ENCODE measurements at places on chromosomes 7 and 10.

DNA sequence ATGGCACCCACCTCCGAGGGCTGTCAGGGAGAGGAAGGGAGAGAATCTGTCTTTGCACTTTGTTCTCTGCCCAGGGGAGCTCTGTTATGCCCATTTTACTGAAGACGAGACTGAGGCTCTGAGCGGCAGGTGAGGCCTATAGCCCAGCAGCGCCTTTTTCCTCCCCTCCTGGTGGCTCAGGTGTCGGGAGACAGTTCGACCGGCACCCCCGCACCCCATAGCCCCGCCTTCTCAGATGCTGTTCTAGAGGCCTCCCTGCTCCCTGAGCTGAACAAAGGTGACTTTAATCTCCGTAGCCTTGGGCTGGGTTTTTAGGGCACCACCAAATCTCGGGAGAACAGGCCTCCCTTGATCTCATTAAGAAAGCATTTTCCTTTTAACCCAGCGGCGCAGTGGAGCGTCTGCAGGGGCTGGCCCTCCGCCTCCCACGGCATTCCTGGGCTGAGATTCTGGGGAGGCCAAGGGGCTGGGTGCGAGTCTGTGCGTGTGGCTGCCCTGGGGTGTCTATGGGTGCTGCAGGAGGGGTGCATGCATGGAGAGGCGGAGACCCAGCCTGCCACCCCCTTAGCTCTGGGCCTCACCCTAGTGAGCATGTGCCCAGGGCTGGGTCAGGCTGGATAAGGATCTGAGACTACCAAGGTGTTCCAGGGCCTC is 3.3 kb downstream of the LFNG start:
- DNase-seq: no peak

GRCh38 chr10:30413996-30414576 is 19.9 kb upstream of the MAP3K8 start:
- no peak for DNase-seq

GRCh38 chr7:1320616-1321240 is 88.1 kb downstream of the UNCX start:
- DNase-seq: no peak

GRCh38 chr7:45021604-45022296 is 21.7 kb downstream of the CCM2 start:
- no peak for DNase-seq

- no peak for DNase-seq
Observed at GRCh38 chr10:30600005-30600404, 29.5 kb downstream of the LYZL2 start.

GRCh38 chr7:70583965-70584883 is 547.7 kb upstream of the GALNT17 start:
- no peak for DNase-seq

DNA sequence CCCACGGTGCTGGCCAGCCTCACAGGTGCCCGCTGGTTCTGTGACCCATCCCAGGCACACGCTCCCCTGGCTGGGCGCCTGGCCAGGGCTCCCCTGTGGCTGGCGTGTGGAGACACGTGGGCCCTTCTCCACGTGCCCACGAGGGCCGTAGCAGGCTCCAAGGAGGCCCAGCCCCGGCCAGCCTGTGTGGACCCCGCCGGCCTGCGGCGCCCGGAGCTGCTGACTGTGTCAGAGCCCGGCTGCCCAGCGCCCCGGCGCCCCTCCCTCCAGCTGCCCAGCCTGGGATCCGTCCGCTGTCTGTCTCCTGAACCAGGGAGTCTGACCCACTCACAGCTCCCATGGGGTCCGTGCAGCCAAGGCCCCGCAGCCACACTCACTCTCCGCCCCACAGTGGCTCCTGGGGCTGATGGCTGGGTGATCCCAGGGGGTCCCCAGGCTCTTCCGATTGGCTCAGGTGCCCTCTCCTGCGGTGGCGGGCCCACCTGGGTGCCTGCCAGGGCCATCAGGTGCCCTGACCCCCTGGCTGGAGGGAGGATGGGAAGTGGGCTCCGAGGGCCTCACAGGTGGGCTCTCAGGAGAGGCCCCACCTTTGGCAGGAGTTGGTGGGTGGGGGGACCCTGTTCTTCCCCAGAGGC is 9.6 kb downstream of the TMEM184A start:
- DNase-seq: no peak

- no peak for DNase-seq
Observed at GRCh38 chr7:35255443-35256255, 1.7 kb upstream of the TBX20 start.

GRCh38 chr7:141150465-141150864 is 76.6 kb downstream of the TMEM178B start:
- DNase-seq: no peak

GRCh38 chr7:499853-500485 is 19.7 kb downstream of the PDGFA start:
- DNase-seq: no peak

DNA sequence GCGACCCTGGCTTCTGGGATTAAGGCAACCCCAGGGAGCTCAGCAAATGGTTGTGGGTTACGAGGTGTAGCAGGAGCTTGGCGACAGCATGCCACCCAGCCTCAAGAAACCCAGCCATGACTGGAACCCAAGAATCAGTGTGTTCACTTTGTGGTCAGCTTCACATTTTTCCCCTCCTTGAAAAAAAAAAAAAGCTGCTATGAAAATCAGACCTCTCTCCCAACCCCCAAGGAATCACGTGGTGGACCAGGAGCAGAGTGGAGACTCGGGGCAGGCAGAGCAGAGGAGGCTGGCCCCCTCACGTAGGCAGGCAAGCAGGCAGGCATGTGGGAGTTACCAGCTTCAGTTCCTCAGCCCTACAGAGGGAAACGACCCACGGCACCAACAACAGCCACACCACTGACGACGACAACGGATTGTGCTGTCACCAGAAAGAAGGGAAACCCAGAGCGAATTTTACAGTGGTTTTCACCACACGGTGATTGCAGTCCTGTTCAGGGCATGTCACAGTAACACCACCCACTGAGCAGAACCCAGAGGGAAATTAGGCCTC is 203.4 kb downstream of the SLC25A13 start:
- no peak for DNase-seq

GRCh38 chr7:17516771-17517170 is 218.3 kb downstream of the AHR start:
- DNase-seq: no peak

GRCh38 chr10:124686707-124687376 is 57.3 kb downstream of the FAM53B start:
- DNase-seq: no peak

GRCh38 chr10:31509989-31510388 is 191.0 kb downstream of the ZEB1 start:
- DNase-seq: no peak

DNA sequence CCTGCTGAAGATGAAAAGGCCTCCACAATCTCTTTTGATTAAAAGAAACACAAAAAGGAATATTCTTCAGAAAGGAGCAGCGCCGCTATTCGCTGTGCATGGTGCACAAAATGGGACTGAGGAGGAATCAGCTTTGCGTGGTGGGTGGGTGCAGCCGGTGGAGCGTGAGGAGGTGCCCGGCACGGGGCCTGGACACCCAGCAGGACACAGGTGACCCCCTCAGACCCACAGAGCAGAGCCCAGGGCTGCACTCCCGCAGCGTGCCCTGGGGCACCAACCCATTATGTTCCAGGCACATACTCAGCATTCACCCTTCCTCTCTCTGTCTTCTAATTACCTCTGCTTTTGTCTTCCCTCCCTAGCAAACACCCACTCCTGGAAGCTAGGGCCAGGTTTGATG is 238.0 kb upstream of the PPP2R2D start:
- DNase-seq: no peak

- DNase-seq: no peak
Observed at GRCh38 chr10:96466-96865, 38.8 kb upstream of the ZMYND11 start.
